ENCODE measurements at places on chromosomes 7 and 10. TPM values are rescaled to one million over a fixed set of nuclear protein-coding genes. Genes with fewer than 3 reads are reported as not detected.

GRCh38 chr10:110613341-110613995, 30.7 kb upstream of the RBM20 start:
- DNase-seq: no peak

- no peak for DNase-seq
Measured at GRCh38 chr10:61423178-61423577, 30.0 kb downstream of the TMEM26 start.

DNA sequence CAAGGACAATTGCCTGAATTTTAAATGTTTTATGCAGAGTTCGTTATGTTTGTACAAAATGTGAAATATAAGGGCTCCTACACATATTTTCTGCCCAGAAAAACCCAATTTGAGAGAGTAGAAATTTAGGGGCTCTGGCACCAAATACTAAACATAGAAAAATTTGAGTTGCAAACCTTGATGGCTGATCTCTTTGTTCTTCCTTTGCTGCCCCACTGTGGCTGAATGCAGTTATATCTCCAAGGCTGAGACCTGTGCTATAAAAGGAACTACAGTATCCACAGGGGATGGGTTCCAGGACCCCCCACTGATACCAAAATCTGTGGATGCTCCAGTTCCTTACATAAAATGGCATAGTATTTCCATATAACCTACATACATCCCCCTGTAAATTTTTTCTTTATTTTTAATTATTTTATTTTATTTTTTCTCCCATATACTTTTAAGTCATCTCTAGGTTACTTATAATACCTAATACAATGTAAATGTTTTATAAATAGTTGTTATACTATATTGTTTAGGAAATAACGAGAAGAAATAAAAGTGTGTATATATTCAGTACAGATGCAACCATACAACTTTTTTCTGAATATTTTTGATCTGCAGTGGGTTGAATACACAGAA, 22.5 kb downstream of the CFAP43 start:
- peak; percentile 60 for DNase-seq

DNA sequence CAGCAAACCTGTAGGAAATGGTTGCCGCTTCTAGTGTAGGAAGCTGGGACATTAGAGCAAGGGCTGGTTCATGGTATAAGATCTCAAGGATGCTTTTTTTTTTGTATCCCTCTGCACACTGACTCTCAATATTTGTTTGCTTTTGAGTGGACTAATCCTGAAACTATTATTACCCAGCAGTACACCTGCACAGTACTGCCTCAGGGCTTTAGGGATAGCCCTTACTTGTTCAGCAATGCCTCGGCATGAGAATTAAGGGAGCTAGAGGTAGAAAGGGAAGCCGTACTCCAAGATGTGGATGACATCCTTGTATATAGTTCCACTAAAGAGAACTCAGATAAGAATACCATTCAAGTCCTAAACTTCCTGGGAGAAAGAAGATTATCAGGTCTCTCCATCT, 70.5 kb downstream of the COPG2 start:
- DNase-seq: no peak

GRCh38 chr10:91432175-91432574, 22.0 kb downstream of the HECTD2 start:
- no peak for DNase-seq

DNA sequence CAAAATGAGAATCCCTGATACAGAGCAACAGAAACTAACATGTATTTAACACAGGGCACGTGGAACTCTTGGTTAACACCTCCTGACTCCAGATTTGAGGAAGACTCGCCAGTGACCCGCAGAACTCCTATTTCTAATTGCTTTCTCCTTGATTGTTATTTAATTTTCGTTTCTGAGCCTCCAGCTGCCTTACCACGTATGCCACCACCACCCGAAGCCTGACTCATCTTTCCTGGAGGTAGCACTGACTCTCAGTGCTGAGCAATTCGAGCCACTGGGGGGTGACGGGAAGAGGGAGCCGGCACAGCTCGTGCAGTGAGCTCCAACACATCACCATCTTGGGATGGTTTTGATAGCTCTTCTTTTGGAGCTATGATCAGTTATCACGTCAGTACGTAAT, 273.9 kb upstream of the MGMT start:
- DNase-seq: peak; percentile 5

The ZMYND11 gene
- total RNA-seq: 47.4 TPM

The NACAD gene
- total RNA-seq: 5.5 TPM

The IFIT2 gene
- total RNA-seq: 30.7 TPM

The TRIL gene
- 6.3 TPM for total RNA-seq

The ASIC3 gene
- total RNA-seq: not detected
